ENCODE measurements at places on chromosomes 4 and X.
A peak's percentile ranks its signal among the peaks of the same experiment; 100 is the strongest.

DNA sequence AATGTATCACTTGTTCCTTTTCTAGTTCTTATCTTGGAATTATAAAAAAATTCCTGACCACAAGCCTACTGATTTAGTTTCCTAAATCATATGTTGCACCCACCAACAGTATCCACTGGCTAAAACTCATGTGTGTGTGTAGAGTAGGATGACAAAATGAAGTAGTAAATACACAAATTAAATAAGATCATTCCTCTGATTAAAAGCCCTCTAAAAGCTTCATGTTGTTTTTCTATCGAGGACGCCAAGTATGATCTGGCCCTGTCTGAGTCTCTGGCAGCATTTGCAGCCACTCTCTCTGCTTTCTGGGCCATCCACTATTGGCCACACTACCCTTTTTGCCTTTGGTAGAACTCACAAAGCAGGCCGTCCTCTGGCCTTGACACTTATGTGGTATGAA, 183.4 kb downstream of the PACRGL start:
- no peak for DNase-seq

DNA sequence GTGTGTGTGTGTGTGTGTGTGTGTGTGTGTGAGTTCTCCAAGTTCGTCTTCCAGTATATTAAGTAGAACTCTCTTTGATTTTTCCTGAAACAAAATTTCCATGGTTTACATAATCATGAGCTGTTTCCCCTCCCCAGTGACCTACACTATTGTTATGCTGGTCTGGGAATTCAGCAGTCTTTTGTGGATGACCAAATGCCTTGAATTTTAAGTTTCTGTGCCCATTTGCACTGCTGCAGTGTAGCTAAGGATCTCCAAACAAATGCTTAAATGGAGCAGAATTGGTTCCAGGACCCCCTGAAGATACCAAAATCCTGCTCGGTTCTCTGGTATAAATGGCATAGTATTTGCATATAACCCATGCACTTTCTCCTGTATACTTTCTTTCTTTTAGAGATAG, 77.2 kb upstream of the SLC34A2 start:
- no peak for DNase-seq

GRCh38 chr4:40559585-40560465, 69.8 kb downstream of the RBM47 start:
- DNase-seq = no peak

DNA sequence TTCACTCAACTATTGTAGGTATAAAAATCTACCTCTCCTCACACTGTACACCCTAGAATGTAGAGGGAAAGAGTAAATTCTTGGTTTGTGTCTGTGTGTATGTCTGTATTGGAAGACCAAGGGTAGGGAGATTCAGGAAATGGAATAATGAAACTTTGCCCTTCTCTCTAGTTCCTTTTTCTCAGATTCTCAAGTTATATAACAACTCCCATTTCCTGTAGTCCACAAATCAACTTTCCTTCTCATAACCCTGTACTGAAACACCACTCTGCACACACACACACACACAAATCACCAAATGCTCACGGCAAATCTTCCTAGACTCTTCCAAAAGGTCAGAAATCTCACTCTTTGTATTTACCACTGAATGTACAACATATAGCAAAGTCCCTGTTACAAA, 824.5 kb upstream of the DIAPH2 start:
- no peak for DNase-seq

GRCh38 chrX:148156986-148157385, 175.8 kb downstream of the FMR1NB start:
- DNase-seq = no peak

- DNase-seq = peak; percentile 62
Observed at GRCh38 chr4:76377911-76378310, 43.0 kb downstream of the CCDC158 start.

DNA sequence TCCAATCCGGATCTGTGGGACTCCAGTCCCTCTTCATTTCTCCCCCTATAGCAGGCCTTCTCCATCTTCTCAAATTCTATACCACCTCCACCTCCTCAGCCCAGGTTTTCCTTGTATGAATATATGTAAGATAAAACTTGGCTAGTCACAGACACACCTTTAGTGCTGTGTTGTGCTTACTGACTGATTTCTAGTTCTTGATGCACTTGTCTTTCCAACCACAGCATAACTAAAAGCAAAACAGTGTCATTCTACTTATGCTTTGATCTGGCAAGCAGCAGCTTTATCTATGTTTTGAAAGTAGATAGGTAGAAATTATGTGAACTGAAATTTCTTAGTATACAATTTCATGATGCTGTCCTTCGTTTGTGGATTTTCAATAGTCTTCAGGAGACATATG, 47.5 kb downstream of the CCNI start:
- DNase-seq = no peak

DNA sequence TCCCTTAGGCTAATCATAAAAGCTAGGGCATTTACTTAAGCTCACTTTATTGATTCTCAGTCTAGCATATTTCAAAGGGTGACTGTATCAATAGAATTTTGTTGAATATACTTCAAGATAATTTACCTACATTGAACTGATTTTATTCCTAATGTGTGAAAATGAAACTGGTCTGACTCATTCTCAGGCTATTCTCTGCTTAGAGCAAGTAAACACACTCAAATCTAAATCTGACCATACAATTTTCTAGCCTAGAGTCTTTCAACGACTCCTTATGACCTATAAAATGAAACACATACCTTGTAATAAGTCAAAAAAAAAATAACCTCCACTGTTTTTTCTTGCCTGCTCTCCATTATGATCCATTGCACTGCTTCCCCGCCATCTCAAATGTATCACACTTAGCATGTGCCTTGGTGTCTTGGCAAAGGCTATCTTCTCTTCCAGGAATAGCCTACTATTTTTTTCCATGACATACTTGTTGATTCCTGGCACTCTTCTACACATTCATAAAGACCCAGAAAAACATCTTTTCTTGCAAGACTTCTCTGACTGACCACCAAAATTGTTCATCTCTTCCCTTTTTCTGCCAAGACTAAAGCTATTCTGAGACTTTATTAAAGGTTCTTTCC, 965.1 kb upstream of the HS3ST1 start:
- DNase-seq = no peak

DNA sequence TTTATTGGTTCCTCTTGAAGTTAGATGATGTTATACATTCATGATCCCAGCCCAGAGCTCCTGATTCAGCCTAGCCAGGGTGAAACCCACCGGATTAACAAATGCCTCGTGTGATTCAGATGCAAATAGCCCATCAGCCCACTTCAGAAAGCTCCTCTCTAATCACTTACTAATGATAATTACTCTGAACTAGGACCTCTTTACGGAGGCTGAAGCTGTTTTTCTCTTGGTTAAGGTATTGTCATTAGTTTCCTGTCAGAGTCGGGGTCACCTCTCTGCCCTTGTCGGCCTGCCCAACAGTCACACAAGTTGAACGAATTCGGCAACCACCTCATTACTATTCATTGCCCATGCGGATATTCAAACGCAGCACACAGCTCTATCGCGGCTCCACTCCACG, 36.6 kb downstream of the ZFP42 start:
- no peak for DNase-seq

DNA sequence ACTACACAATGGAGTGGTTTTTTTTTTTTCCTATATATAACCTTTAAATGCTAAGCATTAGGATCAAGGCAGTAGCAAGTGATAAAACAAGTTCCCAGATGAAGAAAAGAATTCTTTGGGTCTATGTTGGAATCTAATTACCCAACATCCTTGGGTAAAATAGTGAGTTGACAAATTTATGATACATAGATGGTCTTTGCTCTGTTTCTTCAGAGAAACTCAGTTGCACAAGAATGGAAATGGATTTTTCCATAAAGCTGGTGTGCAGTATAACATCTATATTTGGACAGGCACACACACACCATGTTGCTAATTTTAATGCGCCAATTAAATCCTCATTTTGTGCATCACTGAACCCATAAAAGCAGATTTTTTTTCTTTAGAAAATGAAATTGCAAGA, 137.0 kb upstream of the MED14 start:
- no peak for DNase-seq

Measured in hematopoietic multipotent progenitor cell treated with erythropoietin and hydrocortisone succinate and interleukin-3 and kit ligand, for 8 days (in vitro differentiated cells).